HT1080 (cell line): ENCODE measurements at places on chromosomes 3 and 15.

- DNase-seq: peak; percentile 77
These were observed 134.3 kb downstream of the POLQ start for GRCh38 chr3:121411523-121411922.

DNA sequence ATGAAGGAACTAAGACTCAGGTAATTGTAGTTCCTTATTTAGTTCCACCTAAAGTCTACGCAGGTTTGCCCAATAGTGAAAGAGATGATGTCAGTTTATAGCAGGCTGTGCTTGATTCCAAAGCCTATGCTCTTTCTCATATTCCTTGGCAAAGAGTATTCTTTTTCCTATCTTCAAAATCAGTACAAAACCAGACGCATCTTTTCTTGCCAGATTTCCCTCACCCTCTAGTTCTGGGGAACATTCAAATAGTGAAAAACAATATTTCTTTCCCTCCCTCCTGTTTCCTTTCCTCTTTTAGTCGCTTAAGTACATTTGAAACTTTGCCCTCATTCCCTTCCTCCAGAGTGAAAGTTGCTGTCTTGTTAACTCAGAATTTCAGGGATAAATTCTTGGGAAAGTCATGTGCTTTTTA lies 134.6 kb upstream of the PDZRN3 start:
- DNase-seq: no peak

- no peak for DNase-seq
These were observed 21.7 kb downstream of the ARL14 start for GRCh38 chr3:160698599-160699195.

GRCh38 chr3:120503727-120504616 lies 53.2 kb upstream of the FSTL1 start:
- no peak for DNase-seq

GRCh38 chr15:65211482-65211982 lies 259 bp upstream of the CILP start:
- peak; percentile 17 for DNase-seq

DNA sequence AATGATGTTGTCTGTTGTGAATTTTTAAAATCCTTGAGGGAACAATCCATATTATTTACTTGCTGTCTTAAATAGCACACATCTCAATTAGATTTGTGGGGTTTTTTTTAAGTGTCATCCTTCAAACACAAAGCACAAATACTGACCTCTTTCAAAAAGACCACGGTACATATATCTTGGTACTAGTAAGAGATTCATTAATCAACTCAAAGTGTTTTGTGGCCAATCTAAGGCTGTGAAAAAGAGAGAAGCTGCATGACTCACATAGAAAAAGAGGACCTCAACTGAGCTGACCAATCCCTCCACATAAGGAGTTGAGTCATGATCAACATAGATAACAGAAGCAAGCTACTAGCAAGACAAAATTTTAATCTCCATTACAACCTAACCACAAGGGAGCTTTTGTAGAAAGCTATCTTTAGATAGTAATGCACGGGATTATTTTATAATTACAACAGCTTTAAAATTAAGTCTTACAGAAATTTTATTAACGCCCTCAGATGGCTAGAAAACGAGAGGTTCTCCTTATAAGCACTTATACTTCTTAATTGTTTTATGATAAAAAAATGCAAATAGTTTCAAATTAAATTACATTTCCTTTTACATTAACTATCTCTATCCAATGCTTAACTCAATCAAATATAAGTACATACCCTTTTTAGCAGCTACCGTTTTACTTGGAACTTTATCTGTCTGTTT lies 60.5 kb downstream of the TOP2B start:
- DNase-seq: peak; percentile 90

- no peak for DNase-seq
These were observed 2.8 kb upstream of the CLDND1 start for GRCh38 chr3:98525494-98525893.

- DNase-seq: no peak
These were observed 123.3 kb upstream of the GRM7 start for GRCh38 chr3:6737630-6738029.

DNA sequence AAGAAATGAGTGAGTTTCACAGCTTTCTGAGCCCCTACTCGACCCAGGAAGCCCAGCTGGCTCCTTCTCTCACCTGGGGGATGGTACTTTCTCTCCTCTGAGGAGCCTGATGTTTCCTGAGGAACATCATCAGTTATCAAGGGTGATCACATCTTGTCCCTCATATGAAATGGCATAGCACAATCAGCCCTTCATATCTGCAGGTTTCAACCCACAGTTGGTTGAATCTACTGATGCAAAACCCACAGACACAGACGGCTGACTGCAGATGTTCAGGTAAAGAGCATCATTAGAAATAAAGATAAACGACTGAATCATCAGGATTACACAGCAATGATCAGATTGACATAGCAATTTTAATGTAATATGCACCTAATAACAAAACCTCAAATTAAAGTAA lies 93.6 kb upstream of the OSTN start:
- no peak for DNase-seq

DNA sequence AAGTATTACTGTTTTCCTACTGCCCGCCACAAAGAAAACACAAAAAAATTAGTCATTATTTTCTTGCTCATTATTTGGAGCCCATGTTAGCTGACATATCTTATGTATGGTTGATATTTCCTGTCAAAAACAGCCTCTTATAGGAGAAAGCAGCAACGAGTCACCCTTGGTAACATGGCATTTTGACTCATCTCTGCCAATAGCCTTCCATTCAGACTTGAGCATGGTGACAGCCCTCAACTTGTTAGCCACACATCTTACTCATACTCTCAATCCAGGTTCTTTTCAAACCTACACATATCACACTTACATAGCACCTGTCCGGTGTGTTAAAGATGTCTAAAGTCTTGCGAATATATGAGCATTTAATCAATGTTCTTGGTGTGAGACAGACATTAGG lies 109.4 kb upstream of the SAMMSON start:
- DNase-seq: peak; percentile 75

DNA sequence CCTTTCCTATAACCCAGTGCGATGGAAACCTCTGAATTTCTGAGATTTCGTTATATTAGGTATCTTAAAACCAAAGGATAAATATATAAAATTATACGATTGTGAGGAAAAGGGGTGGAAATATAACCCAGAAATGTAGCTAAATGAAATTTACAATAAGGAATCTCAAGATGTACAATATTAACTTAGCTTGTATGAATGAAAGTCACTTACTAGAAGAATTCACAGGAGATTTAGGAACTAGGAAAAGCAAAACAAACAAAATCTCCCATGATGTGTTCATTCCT lies 159.2 kb downstream of the USP13 start:
- DNase-seq: no peak

- no peak for DNase-seq
These were observed 56.1 kb downstream of the CRTC3 start for GRCh38 chr15:90585863-90586262.

DNA sequence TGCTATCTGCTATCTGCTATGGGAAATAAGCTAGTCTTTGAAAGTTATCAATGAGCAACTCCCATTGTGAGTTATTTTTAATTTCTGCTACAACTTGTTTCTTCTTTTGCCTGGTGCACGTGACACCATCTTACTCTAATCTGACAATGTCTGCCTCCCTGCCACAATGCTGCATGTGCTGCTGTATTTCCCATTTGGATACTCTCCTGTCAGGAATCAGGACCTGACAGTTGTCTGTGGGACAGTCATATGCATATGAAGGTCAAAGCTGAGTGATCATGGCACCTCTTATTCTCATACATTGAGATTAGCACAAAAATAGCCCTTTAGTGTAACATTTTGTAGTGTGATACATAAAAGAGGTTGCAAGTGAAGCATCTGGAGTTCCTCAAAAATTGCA lies 45.8 kb downstream of the HMG20A start:
- DNase-seq: no peak

DNA sequence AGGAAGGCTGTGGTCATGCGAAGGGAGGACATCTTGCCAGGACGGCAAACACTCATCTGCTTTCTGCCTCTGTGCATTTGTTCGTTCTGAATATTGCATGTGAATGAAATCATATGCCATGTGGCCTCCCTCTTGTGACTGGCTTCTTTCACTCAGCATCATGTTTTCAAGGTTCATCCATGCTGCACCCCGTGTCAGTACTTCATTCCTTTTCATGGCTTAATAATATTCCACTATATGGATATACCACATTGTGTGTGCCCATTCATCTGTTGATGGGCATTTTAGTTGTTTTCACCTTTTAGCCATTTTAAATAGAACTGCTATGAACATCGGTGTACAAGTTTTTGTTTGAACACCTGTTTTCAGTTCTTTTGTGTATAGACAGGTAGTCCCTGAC lies 118.7 kb downstream of the GABRG3 start:
- DNase-seq: no peak

GRCh38 chr15:61141497-61142125 lies 87.5 kb downstream of the RORA start:
- DNase-seq: no peak

- DNase-seq: peak; percentile 54
These were observed 44.5 kb downstream of the CTDSPL start for GRCh38 chr3:37905987-37906674.

- DNase-seq: peak; percentile 37
These were observed 63.9 kb upstream of the FAM98B start for GRCh38 chr15:38389924-38390542.

DNA sequence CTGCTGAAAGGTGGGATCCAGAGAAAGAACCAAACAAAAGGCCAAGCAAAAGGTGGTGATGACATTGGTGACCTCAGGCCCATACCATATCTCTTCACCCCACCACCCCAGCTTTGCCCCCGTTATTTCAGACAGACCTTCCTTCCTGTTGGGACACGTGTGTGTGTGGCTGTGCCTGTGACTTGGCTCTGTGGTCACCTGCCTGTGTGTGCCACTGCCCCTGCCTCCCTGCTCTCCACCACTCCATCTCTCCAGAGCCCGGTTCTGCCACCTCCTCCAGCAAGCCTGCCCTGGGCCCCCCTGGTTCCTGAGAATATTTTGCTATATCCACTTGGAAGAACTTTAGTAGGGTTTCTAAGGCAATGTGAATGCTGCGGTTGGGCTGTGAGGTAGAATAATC lies 28.6 kb upstream of the TLE3 start:
- DNase-seq: no peak

GRCh38 chr15:39669661-39670060 lies 88.8 kb downstream of the THBS1 start:
- no peak for DNase-seq

GRCh38 chr15:98690272-98690950 lies 42.1 kb downstream of the IGF1R start:
- DNase-seq: no peak

GRCh38 chr3:138196023-138196422 lies 8.9 kb downstream of the ARMC8 start:
- no peak for DNase-seq

- DNase-seq: no peak
These were observed 124.1 kb upstream of the RASGRP1 start for GRCh38 chr15:38688761-38689160.

GRCh38 chr15:49817100-49817499 lies 196.3 kb downstream of the DTWD1 start:
- peak; percentile 48 for DNase-seq

GRCh38 chr15:96209285-96209735 lies 121.2 kb upstream of the NR2F2 start:
- no peak for DNase-seq

- DNase-seq: peak; percentile 12
These were observed 2.3 kb upstream of the TMEM266 start for GRCh38 chr15:76057332-76058000.

- no peak for DNase-seq
These were observed 84.8 kb upstream of the IQSEC1 start for GRCh38 chr3:13157986-13158385.
